ENCODE measurements at places on chromosomes 13 and 19.

GRCh38 chr13:53321296-53321801, 292.7 kb downstream of the OLFM4 start:
- DNase-seq, result no peak

GRCh38 chr19:17070421-17070820, 4.8 kb downstream of the HAUS8 start:
- no peak for DNase-seq

DNA sequence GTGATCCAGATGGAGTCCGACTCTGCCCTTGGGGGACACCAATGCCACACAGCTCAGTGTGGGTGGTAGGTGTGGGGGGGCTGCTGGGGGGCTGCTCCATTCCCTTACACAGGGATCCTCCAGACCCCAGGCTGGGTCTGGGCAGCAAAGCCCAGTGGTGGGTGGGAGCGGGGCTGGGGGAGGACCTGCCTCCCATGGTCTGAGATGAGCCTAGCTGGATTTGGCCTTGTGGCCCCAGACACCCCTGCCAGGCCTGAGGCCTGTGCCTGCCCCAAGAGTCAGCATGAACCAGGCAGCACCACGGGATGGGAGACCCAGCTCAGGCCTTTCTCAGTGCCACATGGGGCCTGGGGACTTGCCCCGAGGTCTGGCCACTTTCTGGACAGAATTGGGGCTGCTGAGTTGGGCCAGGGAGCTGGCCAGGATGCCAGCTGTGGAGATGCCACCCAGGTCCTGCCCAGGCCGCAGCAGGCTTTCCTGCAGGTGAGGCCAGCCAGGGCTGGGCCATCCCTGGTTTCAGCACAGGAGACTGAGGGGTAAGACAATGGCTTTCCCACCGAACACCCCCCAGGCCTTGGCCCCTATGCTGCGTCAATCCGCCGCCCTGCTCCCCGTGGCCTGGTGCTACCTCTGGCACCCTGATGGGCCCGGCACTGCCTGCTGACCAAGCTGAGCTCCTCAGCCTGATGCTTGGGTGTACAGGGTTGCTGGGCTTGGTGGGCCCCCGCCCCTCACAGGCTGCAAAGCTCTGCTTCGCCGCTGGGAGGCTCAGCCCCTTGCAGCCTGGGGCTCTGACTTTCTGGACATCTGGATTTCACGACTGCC, 24.2 kb downstream of the CEBPG start:
- no peak for DNase-seq

GRCh38 chr13:73268306-73268705, 209.5 kb downstream of the KLF5 start:
- DNase-seq, result no peak

DNA sequence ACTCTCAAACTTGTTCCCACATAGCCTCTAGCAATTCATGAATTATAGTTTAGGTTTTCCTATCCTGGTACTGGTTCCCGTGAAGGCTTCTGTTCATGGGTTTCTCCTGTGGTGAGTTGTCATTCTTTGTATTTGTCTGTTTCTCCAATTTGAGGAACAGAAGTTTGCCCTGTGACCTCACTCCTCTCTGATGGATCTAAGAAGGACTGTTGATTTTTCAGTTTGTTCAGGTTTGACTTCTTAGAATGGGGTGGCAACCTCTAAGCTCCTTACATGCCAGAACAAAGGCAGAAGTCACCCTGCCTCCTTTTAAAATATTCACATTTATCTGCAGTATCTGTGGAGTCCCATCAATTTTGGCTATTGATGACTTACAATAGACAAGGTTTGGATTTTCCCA, 354.0 kb downstream of the SPRY2 start:
- no peak for DNase-seq

DNA sequence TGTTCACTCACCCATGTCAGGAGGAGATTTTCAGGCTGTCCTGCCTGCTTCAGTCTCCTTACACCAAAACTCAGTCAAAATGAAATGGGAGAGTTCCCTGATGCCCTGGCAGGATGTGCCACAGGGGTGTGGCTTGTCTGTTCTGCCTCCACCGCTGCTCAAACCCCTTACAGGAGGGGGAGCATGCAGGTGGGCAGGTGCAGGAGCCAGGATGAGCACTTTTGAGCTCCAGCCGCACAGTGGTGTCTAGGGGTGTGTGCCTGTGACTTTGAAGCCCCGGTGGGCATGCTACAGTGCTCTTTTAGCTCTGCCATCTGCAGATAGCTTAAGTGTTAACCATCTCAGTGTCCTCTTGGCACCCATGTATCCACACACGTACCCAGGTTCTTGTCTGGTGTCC, 71.9 kb upstream of the IPO5 start:
- DNase-seq, result no peak

GRCh38 chr13:59746291-59746962, 417.3 kb downstream of the DIAPH3 start:
- DNase-seq, result no peak

GRCh38 chr13:63693696-63694095, 2278.0 kb upstream of the PCDH20 start:
- DNase-seq, result no peak

- no peak for DNase-seq
These were observed 45.3 kb upstream of the GTF3A start for GRCh38 chr13:27379126-27379525.

- no peak for DNase-seq
These were observed 196.8 kb downstream of the PDS5B start for GRCh38 chr13:32783067-32783466.

DNA sequence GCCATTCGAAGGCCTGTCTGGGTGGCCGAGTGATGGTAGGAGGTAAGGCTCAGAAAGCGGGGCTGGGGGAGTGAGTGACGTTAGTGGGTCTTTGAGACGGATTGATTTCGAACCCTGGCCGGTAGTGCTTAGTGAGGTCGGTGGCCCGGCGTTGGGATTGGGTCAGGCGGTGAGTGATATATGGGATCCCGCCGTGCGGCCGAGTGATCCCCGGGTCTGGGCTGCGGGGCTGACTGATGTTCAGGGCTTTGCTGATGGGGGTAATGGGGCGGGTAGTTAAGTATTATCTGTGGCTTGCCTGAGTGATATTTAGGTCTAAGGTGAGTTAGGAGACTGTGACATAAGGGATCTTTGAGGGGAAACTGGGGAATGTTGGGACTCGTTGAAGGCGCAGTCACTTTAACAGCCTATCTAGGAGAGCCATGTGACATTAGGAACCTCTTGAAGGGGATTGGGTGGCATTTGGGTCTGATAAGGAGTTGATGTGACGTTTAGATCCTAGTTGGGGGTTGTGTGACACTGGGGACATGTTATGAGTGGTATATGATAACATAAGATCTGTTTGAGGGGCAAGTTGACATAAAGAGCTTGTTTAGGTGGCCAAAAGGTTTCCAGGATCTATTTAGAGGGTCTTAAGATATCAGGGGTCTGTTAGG, 543 bp downstream of the PSMC4 start:
- DNase-seq, result no peak

GRCh38 chr19:1584500-1585242, 8.0 kb downstream of the MBD3 start:
- DNase-seq, result no peak

GRCh38 chr13:106284358-106284757, 251.1 kb downstream of the EFNB2 start:
- DNase-seq, result no peak

- no peak for DNase-seq
These were observed 234.0 kb upstream of the PCDH9 start for GRCh38 chr13:67464154-67464553.

GRCh38 chr13:32195713-32196112, 119.5 kb downstream of the ZAR1L start:
- no peak for DNase-seq

GRCh38 chr19:48491793-48492123, 19.9 kb downstream of the LMTK3 start:
- DNase-seq, result peak; percentile 60

- no peak for DNase-seq
These were observed 38.4 kb upstream of the ADGRE5 start for GRCh38 chr19:14342809-14343208.

DNA sequence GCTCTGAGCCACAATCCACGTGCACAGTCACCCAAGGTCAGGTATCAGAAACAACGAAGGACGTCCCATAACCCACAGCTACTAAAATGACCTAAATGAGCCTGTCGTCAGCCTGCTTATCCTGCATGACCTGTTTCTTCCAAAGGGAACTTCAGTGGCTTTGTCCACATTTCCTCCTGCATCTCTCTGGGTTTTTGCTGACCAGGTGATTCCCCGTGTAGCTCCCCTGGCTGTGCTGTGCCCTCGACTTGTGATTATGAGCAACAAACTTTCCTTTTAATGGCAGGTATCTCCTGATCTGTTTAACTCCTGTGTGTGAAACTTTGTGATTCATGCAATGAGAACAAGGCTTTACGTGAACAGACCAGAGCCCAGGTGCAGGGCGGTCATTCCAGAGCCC, 81.0 kb downstream of the PEG3 start:
- DNase-seq, result no peak

- DNase-seq, result no peak
These were observed 809 bp upstream of the B9D2 start for GRCh38 chr19:41364524-41365391.

- no peak for DNase-seq
These were observed 478.5 kb upstream of the SLITRK1 start for GRCh38 chr13:84360822-84361221.

GRCh38 chr13:93244918-93245280, 18.3 kb downstream of the GPC6 start:
- DNase-seq, result no peak

- DNase-seq, result no peak
These were observed 56.5 kb downstream of the TSC22D1 start for GRCh38 chr13:44519642-44520041.

GRCh38 chr13:81770868-81771505, 1430.1 kb upstream of the SPRY2 start:
- DNase-seq, result no peak

DNA sequence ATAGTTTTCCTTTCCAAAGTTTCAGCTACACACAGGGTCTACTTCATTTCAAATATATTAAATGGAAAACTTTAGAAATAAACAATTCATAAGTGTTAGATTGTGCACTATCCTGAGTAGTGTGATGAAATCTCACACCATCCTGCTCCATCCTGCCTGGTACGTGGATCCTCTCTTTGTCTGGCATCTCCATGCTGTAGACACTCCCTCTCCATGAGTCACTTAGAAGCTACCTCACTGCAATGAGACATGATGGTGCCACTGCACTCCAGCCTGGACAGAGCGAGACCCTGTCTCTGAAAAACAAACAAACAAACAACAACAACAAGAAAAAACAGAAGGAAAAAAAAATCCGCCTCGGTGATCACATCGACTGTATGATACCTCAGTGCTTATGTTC, 191.8 kb downstream of the PCCA start:
- no peak for DNase-seq

DNA sequence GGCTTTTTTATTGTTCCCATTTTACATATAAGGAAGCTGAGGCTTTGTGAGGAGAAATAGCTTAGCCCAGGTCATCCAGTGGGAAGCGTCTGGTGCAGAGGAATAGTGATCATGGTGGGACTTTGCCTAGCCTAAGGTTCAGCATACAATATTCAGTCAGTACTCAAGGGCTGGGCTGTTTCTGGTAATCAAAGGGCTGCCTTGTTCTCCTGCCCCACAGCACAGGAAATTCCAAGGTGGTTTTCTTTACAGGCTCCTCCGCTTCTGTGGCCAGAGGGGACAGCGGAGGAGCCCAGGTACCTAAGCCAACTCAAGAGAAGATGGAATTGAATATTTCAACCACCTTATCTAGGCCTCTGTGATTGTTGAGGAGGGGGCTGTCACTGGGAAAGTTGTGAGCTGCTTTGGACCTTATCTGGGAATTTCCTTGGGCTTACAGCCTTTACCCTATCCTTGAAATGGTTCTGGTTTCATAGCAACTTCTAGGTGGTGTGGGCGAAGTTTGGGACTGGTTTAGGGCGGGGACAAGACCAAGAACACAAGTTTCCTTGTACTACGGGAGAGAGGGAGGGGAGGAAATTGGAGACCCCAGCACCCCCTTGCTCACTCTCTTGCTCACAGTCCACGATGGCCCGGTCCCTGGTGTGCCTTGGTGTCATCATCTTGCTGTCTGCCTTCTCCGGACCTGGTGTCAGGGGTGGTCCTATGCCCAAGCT, at the start of gene MIA:
TSS of gene MIA (plus strand) at position 606 of the 716 bp plus-strand sequence. CDS start at position 628, 22 bp downstream.
- no peak for DNase-seq

DNA sequence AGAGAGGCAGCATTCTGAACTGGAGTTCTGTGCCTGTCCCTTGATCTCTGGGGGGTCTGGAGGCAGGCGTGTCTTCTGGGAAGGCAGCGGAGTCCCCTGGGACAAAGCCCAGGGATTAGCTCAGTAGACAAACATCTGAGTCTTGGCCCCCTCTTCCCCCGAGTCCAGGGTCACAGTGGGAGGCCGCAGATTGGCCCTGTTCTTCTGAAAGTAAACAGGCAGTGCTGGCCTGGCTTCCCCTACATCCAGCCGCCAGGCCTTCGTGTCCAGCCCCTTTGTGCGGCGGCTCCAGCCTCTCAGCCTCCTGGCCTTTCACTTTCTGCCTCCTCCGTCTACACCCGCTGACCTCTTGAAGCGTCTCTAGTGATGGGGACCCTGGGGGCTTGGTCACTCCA, 989 bp downstream of the NFILZ start:
- DNase-seq, result no peak

GRCh38 chr13:67520886-67521285, 290.8 kb upstream of the PCDH9 start:
- no peak for DNase-seq

- DNase-seq, result peak; percentile 91
These were observed 537.2 kb downstream of the LIG4 start for GRCh38 chr13:107678075-107678689.

DNA sequence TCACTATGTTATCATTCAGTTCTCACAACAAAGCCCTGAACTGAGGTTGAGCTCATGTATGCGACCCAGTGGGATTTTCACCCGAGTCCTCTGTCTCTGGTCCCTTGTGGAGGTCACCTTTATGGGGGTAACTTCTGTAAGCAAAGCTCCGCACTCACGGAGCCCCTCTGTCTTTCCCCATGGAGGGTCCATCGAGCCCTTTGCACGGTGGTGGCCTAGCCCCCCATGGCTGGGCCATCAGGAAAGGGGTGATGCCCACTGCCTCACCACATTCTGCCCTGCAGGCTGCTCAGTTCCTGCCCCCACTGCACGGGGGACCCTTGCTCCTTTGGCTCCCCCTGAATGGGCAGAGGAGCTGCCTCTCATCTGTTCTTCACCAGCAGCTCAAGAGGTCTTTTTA, 39.6 kb downstream of the CHST8 start:
- no peak for DNase-seq

DNA sequence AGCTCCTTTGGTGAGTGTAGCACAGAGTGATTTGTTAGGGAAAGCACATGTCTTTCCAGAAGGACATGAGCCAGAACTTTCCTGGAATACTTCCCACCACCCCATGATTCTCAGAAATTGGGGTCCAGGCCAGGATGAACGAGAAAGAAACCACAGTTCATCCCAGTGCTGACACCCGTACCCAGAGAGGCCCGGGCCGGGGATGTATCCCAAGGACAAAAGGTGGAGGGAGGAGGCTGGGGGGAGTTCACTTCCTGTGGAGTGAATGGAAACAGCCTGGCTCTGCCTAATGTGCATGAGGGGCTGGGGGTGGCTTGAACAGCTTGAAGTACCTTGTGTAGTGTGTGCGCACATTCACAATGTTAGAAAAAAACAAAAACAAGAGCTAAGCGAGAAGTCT, 47.5 kb downstream of the CDADC1 start:
- DNase-seq, result no peak
